ENCODE measurements at places on chromosomes 5 and 9.

DNA sequence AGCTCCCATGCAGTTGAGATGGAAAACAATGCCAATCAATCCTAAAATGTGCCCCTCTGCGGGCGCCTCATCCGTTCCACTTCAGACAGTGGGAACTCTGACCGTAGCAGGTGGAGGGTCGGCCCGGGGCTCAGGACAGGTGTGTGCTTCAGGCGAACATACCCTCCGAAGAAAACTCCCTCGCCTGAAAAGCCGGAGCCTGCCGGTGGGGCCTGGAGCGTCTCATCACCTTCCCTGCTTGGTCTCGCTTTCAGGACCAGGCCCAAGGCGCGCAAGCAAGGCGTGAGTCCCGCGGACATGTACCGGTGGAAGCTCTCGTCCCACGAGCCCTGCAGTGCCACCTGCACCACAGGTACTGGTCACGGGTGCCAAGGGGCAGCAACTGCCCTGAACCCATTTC is 26.4 kb downstream of the ADAMTSL2 start:
- no peak for DNase-seq

GRCh38 chr5:34499001-34499734 is 157.0 kb upstream of the RAI14 start:
- no peak for DNase-seq

DNA sequence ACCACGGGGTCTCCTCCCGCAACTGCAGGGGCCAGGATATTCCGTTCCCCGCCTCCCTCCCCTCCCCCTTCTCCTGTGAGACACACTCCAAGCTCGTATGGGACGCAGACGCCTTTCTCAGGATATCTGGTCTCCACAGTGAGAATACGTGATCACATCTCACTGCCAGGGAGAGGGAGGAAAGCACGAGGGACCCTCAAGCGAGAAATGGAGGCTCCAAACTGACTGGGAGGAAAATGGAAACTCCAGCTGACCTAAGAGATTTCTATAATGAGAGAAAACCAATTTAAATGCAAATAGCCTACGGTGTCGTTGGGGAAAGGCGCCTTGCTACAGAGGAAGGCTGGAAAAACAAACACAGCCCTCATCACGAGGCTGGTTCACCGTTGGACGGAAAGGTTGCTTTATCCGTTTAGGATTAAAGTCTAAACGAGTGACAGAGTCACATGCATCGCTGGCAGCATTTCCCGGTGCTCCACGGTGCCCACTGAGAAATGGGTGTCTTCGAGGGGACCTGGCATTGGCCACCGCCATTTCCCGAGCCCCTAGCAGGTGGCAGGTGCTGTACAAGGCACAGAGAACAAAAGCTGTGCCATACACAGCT is 116.9 kb upstream of the CPEB4 start:
- DNase-seq, result no peak

GRCh38 chr9:127755061-127756060 is 20.3 kb upstream of the TOR2A start:
- no peak for DNase-seq

- DNase-seq, result no peak
These were observed 26.2 kb upstream of the GPR21 start for GRCh38 chr9:123007269-123007668.

DNA sequence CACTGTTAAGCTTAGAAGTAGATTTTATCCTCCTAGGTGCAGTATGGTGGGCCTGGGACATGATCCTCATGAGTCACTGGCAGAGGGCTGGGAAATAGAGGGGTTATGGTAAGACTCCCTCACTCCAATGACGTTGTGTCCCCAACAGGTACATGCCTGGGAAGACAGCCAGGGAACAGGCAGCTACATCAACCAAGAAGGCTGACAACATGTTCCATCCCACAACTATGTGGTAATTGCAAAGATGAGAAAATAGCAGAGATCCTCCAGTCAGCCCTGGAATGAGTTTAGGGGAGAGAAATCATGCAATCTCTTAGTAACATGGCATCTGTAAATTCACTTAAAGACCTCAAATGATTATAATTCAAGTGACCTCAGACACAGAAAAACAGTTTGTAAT is 114.4 kb upstream of the LIFR start:
- no peak for DNase-seq

Measured in globus pallidus (tissue), 1 donor.